Liver (tissue), 10 donors: ENCODE measurements at places on chromosomes 1 and 21. TPM values are rescaled to one million over a fixed set of nuclear protein-coding genes. Genes with fewer than 3 reads are reported as not detected.

DNA sequence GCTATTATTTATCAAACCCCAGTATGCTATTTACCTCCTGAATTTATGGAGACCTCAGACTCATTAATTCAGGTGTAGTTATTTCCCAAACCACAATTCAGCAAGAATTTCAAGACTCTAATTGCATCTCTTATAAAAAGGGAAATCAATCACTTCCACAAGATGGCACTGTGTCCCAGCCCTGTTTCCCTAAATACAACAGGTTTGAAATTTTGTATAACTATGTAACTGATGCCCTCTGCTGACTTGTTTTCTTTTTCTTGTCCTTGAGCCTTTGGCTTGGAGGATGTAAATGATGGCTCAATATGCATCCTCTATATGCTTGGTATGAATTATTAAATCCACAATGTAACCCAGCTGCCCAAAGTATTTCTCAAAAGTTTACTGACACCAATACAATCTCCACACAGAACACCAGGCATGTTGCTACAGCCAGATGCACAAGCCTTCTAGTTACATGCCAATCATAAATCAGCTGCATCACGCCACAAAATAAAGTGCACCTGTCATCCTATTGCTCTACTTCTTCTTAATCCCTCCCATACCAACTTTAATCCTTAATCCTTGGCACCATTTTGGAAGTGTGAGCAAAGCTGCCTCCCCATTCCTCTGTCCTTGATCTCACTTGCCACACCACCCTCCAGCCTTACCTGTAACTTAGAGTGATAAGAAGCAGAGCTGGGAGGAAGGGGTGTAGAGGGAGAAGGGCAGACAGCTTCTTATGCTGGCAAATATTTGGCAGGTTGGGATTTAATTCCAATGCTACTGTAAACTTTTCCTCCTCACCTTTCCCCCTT, 9.0 kb downstream of the C1orf105 start:
- no peak for DNase-seq

DNA sequence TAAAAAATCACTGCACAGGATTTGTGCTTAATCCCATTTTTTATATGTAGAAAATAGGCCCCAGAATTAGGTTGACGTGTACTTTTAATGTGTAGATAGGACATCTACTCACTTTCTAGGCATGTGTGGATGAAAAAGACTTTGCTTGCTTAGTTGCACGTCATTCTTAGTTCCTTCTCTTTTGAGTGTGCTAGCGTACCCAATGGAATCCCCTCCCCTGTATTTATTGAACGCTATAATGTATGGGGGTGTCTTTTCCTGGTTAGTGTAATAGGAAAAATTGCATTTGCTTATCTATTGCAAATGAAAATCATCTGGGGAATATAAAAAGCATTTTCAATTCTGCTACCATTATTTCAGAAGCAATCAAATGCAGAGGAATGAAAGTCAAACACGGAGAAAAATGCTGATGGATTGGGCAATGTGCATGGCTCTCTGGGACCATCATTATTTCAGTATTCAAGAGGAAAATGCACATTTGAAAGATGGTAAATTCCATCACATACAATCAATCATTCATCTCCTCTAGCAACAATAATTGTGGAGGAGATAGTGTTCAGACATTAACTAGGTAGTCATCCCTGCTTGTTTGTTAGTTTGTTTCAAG, 277.0 kb upstream of the B3GALT2 start:
- DNase-seq: no peak

GRCh38 chr1:168320800-168321450, 40.2 kb downstream of the TBX19 start:
- no peak for DNase-seq

Gene MAP7D1
- 10.9 TPM for polyA plus RNA-seq

Gene NCAM2
- 0.06 TPM for polyA plus RNA-seq

Gene F11R
- polyA plus RNA-seq: 45.3 TPM

Gene DUSP12
- polyA plus RNA-seq: 10.1 TPM

DNA sequence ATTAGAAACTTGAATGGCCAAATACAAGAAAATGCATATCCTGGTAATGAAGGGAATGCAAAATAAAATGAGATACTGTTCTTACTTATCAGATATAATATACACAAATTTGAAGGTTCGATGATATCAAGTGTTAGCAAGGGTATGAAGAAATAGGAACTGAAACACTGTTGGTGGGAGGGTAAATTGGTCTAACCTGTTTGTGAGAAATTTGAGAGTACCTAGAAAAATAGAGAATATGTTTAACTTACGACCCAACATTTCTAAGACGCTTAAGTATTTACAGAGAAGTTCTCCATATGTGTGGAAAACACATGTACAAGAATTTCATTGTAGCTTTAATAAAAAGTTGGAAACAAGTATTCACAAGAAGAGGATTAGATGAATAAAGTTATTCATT, 25.9 kb downstream of the ATG4C start:
- DNase-seq: no peak

Gene ABCD3
- polyA plus RNA-seq: 53.4 TPM

- DNase-seq: no peak
These were observed 8.8 kb downstream of the XCL1 start for GRCh38 chr1:168585191-168585590.
